ENCODE measurements at places on chromosomes 2 and 18. TPM values are rescaled to one million over a fixed set of nuclear protein-coding genes. Genes with fewer than 3 reads are reported as not detected.

CCDC68 gene
- 8.3 TPM for polyA plus RNA-seq

LHCGR gene
- polyA plus RNA-seq: 0.22 TPM

TTC31 gene
- polyA plus RNA-seq: 24.9 TPM

ILKAP gene
- polyA plus RNA-seq: 42.9 TPM

IL1B gene
- 0.47 TPM for polyA plus RNA-seq

SERPINB8 gene
- polyA plus RNA-seq: 3.9 TPM

RAX gene
- polyA plus RNA-seq: not detected

VWA3B gene
- polyA plus RNA-seq: 0.72 TPM

DDX18 gene
- polyA plus RNA-seq: 91.0 TPM

CENPO gene
- 21.6 TPM for polyA plus RNA-seq

SIX2 gene
- 25.3 TPM for polyA plus RNA-seq

DNA sequence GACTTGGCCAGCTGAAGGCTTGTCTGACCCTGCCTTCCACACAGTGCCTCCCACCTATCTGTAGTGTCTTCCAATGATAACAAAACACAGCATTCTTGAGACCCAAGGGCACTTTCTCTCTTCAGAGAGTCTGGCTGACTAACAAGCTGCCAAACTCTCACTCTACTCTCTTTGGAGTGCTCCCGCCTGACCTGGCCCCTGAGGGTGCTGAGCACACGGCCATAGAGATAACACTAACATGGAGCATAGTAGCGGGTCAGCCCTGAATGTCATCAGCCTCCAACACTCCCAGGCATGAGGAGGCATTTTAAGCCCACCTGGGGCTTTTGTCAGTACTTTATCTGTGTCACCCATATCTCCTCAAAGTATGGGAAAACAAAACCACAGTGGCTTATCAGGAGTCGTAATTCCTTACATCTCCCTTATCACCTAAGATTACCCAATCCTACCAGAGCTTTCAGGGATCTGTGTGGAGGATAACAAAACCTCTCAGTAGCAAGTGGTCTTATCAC, 160.3 kb upstream of the TCF4 start:
- no peak for DNase-seq

DNA sequence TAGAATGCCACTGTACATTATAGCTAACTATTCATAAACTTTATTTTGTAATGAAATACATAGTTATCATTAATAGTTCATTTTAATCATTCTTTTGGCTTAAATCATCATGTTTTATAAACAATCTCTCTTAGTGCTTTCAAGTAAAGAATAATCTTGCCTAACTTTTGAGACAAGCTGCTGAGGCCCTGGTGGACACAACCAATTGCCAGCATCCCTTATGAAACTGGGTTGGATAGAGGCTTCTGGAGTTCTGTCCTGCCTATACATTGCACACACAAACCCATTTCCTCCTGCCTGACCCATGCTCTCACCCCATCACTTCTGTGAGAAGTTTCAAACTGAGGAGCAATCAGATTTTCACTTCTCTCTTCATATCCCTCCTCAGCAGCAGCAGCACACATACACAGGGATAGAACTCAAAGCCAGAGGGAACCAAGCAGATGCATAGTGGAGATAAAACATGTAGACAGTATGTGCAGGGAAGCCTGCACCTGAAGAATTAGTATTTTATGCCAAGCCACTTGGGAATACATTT, 450.0 kb upstream of the SLC14A2 start:
- DNase-seq: no peak

DNA sequence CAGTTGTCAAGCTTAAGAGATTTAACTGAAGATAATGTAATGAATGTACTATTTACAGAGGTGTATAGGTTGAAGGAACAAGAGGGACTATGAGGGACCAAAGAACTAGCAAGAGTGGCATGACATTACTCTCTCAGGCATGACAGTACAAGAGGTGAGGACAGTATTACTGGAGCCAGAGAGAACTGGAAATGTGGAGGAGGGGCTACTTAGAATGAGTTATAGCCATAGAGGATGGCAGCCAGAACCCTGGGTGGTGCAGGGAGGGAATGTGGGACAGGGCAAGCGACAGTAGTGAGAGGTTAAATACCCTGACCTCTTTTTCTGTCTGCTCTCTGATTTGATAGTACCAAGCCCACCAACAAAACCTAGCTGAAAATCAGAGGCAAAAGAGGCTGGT, 122.6 kb upstream of the UGP2 start:
- no peak for DNase-seq

- DNase-seq: no peak
Measured at GRCh38 chr2:179438654-179439053, 174.0 kb upstream of the SESTD1 start.

DNA sequence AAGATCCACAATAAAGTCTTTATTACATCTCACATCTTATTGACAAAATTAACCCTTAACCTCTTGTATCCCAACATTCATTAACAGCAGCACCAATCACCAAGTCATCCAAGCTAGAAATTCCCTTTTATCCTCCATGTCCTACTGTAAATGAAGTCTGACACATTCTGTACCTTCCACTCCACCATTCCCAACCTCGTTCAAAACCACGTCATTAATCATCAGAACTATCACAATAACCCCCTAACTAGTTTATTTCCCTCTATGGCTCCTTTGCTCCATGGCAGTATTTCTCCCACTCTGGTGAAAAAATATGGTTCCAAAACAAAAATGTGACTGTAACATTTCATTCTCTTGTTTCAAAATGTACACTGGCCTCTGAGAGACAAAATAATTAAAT, 1626.2 kb downstream of the LRP1B start:
- no peak for DNase-seq

DNA sequence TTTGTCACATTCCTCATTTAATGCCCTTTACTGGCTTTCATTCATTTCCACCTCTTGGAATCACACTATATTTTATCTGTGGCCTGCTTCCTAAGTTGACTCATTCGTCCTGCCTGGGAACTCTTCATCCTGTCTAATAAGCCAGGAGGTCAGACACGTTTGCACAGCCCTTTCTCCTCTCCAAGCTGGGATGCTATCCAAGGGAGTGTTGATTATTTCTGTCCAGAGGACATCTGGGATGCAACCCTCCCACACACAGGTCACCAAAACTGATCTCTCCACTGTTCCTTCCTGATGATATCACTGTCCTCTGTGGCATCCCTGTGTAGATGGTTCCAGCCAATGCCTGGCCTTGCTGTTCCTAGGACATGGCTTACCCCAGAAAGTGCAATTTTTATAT, 79.8 kb upstream of the NOSTRIN start:
- peak; percentile 23 for DNase-seq

DNA sequence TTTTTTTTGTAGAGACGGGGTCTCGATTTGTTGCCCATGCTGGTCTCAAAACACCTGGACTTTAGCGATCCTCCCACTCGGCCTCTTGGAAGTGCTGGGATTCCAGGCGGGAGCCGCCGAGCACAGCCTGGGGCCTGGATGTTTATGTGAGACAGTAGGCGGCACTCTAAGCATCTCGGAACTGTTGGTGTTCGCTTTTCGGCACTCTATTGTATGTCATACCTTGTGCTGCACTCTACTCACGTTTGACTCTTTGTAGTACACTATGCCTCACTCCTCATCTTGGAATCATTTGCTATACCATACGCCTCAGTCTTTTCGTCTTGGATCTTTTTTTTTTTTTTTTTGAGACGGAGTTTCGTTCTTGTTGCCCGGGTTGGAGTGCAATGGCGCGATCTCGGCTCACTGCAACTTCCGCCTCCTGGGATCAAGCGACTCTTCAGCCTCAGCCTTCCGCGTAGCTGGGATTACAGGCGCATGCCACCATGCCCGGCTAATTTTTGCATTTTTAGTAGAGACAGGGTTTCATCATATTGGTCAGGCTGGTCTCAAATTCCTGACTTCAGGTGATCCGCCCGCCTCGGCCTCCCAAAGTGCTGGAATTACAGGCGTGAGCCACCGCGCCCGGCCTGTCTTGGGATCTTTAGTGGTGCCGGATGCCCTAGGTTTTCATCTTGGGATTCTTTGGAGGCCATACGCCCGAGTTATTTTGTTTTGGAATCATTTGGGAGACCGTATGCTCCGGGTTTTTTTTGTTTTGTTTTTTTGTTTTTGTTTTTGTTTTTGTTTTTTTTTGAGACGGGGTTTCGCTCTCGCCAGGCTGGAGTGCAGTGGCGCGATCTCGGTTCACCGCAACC, 24.2 kb upstream of the ZDBF2 start:
- DNase-seq: no peak

- no peak for DNase-seq
Measured at GRCh38 chr2:225456619-225457260, 57.2 kb downstream of the NYAP2 start.

DNA sequence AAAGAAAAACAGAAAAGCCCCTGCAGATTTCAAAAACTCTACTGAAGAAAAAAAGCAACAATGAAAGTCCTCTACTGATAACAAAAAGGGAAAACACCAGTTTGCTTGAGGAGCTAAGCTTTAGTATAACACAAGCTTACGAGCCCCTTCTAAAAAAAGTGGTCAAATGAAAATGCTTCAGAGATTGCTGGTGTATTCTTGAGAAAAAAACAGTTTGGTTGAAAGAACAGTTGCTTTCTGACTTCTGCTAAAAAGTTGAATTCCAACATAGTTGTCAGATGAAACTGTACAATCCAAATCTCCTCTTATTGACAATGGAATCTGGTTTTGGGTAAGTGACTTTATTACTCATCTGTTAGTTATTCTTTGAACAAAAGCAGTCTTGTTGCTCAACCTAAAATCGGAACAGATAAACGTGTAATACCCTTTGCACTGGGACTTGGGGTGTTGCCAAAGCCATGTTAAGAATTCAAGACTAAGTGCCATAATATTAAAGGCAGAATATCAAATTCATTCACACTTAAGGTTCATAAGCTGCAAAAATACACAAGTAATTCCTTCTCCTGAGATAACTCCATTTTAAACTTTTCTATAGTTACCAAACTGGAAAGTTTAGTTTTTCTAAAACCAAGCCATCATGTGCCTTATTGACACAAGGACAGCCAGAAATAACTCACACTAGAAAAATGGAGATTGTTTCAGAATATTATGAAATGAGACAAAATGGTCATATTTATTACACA, 45.3 kb upstream of the SPAG16 start:
- DNase-seq: no peak

DNA sequence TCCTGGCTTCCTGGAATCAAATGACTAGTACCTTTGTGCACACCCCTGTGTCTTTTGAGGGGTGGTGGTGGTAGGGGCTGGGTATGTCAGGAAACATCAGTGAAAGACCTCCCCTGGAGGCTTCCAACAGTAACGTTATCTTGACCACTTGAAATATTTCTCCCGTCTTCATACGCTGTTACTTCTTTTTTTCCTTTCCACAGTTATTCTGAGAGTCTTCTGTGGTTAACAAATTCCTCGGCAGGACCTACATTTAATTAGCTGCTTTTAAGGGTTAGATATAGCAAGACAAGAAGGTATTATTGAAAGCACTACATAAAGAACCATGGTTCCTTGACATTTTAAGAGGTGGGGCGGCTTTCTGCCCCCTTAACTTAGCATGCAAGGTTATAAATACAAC, 34.6 kb downstream of the UGP2 start:
- no peak for DNase-seq

DNA sequence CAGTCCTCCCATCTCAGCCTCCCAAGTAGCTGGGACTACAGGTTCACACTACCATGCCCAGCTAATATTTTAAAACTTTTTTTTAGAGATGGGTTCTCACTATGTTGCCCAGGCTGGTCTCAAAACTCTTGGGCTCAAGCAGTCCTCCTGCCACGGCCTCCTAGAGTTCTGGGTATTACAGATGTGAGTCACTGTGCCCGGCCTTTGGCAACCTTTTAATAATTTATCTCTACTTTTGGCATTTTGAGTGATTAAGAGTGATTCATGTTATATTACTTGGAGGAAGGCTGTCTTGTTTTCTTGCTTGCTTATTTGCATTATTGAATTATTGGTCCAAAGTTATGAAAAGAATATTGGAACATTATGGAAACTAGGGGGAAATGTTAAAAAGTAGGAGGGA, 24.3 kb downstream of the NCOA1 start:
- no peak for DNase-seq

GRCh38 chr2:30732376-30732775, 74.9 kb downstream of the CAPN13 start:
- no peak for DNase-seq

- DNase-seq: no peak
Measured at GRCh38 chr18:32280188-32280783, 90.4 kb downstream of the MEP1B start.

GRCh38 chr2:71281950-71282349, 49.6 kb upstream of the ZNF638 start:
- no peak for DNase-seq

DNA sequence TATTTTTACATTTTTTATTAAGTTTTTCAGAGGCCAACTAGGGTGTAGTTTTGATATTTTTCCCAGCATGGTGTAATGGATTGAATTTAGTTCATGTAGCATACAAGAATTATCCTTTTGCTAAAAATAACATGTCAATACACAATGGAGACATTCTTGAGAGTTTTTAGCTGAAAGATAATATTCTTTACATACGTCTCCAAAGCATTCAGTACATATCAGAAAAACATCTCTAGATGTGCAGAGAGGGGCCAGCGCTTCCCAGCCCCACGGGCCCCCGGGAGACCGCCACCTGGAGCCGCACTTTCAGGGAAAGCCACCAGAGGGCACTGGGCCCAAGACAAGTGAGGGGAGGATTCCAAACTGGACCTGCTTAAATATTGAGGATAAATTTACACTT, 499.4 kb downstream of the GALR1 start:
- no peak for DNase-seq

GRCh38 chr18:27793013-27793785, 383.7 kb downstream of the CDH2 start:
- DNase-seq: no peak

- DNase-seq: no peak
Measured at GRCh38 chr2:115684345-115684744, 1241.9 kb downstream of the DPP10 start.

DNA sequence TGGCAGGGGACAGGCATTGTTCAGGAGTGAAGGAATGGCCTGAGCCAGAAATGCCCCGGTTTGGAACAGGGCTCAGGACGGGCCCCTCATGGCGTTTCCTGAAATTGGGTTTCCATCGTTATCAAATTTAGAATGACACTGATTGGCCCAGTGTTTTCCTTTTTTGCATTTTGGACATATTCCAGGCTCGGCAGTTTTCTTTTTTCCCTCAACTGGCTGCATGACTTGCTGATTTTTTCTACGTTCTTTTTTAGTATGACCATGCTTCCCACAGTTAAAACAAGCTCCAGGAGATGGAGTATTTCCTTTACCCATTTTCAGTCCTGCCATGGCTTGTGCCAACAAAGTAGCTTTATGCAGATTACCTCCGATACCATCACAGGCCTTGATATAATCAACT, 20.4 kb upstream of the LYG2 start:
- no peak for DNase-seq

All from right renal cortex interstitium (tissue), 3 donors.